ENCODE measurements at places on chromosomes 4 and X. TPM values are rescaled to one million over a fixed set of nuclear protein-coding genes. Genes with fewer than 3 reads are reported as not detected.

CSAG2 gene
- total RNA-seq, result not detected

GRCh38 chr4:8736090-8736825, 135.4 kb downstream of the HMX1 start:
- H3K36me3 ChIP-seq, result no peaks in the 10 kb centered on the region
- no peak overlapping the region for H3K27ac ChIP-seq
- DNase-seq, result no peak
- H3K4me3 ChIP-seq, result no peak overlapping the region
- H3K27me3 ChIP-seq, result no peaks in the 10 kb centered on the region

DNA sequence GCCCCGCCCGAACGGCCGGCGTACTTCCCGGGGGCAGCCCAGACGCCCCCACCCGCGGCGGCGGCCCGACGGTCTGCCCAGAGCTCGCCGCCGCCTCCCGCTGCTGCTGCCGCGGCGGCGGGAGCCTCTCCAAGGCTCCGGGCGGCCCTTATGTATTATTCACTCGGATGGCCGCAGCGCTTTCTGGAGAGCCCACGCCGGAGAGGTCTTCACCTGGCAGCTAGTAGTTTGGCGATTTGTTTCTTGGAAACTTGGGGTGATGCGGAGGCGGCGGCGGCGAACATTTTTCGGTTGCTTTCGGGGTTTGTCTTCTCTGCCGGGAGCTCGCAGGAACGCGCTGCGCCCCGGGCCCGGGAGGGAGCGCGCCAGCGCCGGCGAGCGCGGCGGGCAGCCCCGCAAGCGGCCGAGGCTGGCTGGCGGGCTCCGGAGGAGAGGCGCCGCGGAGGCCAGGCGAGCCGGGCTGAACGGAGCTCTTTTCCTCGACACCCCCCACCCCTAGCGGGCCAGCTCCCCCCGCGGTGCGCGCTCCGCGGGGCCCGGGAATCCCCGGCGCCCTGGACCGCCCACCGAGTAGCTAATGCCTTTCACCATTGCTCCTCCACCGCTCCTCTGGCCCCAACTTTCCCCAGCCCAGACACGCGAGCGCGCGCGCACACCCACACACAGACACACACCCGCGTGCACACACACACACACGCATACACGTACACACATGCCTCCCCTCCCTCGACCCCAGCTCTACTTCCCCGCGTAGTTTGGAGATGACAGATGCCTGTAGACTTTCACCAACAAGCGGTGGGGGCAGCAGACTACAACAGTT, 113.5 kb downstream of the DHX15 start:
- H3K4me1 ChIP-seq, result peaks cover 17% of the 10 kb centered on the region
- no peak for DNase-seq
- peak overlapping the region; percentile 91 for H3K4me3 ChIP-seq
- no peak overlapping the region for H3K27ac ChIP-seq
- H3K27me3 ChIP-seq, result no peaks in the 10 kb centered on the region

TTC29 gene
- not detected for total RNA-seq

DNA sequence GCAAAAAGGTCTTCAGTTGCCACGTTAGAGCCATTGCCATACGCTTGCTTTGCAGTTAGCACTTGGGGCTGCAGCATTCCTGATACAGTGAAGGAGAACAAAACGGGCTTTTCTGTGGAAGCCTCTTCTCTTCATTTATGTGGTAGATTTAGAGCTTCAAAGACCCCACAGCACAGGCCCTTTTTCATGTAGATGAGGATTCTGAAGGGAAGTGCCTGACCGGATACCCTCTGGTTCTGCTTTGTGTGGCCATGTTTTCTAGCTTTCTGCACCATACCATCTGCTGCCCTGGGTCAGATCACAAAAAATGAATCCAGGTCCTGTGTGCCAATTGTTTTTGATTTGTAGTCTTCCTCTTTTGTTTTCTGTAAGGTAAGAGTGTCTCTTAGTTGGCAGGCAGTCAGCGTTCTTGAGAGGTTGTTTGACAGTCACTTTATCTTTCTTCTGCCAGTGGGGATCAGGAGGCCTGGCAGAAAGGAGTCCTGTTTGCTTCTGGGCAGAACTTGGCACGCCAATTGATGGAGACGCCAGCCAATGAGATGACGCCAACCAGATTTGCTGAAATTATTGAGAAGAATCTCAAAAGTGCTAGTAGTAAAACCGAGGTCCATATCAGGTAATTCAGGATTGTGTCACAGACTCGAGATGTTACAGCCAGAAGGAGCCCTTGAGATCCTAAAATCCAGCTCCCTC, 7.7 kb downstream of the LAP3 start:
- peaks cover 45% of the 10 kb centered on the region for H3K36me3 ChIP-seq
- H3K4me1 ChIP-seq, result peaks cover 11% of the 10 kb centered on the region
- no peak for DNase-seq

DNA sequence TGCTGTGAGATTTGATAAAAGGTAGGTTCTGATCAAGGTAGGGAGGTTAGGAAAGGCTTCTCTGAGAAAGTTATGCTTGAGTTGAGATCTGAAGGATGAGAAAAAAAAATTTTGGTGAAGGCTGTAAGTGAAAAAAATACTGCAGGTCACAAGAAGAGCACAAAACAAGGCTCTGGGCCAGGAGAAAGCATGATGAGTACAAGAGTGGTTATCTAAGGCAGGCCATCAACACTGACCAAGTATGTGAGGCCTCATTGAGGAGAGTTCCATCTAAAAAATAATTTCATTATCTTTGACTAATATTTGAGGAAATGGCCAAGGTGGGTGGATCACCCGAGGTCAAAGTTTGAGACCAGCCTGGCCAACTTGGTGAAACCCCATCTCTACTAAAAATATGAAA, 71.6 kb upstream of the SLC4A4 start:
- H3K36me3 ChIP-seq, result no peaks in the 10 kb centered on the region
- no peak overlapping the region for H3K27ac ChIP-seq
- H3K4me1 ChIP-seq, result peaks cover 5% of the 10 kb centered on the region
- DNase-seq, result no peak
- no peak overlapping the region for H3K4me3 ChIP-seq

DNA sequence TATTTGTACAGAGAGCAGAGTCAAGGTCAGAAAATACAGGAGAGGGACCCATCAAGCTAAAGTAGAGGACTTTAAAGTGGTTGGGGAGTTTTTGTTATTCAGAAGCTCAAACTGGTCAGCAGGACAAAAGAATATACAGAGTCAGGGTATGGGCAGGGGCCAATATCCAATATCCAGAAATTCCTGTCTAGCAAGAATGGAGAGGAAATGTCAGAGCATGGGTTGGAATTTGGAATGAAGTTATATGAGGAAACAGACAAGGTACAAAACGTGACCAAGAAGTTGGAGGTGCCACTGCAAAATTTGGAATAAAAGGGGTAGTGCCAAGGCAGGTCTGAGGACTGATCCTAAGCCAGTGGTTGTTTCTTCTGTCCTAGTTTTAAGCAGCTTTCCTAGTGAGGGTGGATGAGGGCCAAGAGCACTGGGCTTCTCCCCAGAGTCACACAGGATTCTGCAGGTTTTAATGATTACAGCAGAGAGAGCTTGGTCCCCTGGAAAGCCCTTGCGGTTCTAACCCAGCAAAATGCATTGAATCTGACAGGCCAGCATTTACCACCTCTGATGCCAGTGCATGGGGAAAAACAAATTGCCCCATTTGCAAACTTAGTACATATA, 304.7 kb upstream of the FTHL17 start:
- no peaks in the 10 kb centered on the region for H3K27me3 ChIP-seq
- H3K36me3 ChIP-seq, result no peaks in the 10 kb centered on the region
- peaks cover 11% of the 10 kb centered on the region for H3K4me1 ChIP-seq
- DNase-seq, result no peak

DNA sequence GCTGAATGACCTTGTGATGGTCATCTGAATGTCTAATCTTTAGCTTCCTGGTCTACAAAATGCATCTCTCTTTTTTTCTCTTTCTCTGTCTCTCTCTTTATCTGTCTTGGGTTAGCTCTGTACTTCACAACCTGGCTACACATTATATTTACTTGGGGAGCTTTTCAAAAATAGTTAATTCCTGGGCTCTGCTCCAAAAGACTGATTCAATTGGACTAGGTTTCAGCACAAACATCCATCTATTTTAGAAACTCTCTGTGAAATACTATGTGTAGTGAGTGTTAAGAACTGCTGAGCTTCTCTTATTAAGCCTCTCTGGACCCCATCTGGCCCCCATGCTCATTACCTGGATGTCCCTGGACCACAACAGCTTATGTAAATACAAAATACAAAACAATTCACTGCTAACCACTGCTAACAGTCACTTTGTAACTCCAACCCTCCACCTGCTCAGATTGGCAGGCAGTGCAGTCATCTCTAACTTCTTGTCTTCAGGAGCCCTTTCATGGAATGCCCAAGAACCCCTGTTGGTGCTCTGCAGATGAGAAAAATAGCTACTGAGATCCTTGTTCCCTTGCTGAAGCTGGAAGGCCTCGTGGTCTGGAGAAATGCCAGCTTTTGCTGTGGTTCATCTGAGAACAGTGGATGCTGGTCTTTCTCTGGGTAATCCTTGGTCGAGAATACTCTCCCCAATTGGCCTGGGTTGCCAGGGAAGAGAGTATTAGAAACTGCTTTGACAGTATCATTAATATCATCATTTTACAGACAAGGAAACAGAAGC, 14.8 kb upstream of the BOD1L1 start:
- no peaks in the 10 kb centered on the region for H3K36me3 ChIP-seq
- H3K4me3 ChIP-seq, result peak overlapping the region; percentile 8
